Epithelial cell of esophagus (primary cell): ENCODE measurements at places on chromosomes 13 and 19.

DNA sequence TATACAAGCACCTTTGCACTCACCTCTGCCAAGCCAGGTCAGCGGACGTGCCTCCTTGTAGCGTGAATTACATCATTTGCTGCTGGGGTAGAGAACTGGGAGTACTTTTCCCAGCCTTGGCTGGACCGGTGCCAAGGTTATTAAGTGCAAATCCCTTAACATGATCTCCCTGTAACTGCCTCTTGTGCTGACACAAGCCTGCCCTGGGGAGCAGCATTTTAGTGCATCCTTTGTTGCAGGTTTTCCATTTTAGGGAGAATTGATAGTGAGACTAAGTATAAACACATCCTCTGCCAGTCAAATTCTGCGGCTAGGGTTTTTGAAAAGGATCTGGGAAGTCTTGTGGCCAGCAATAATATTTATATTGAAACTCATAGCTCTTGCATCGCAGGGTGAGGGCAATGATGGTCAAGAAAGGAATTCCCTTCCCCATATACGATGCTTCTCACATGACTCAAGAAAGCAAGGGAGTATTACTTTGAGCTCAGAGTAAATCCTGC, 32.7 kb upstream of the DCLK1 start:
- peak; percentile 38 for DNase-seq

DNA sequence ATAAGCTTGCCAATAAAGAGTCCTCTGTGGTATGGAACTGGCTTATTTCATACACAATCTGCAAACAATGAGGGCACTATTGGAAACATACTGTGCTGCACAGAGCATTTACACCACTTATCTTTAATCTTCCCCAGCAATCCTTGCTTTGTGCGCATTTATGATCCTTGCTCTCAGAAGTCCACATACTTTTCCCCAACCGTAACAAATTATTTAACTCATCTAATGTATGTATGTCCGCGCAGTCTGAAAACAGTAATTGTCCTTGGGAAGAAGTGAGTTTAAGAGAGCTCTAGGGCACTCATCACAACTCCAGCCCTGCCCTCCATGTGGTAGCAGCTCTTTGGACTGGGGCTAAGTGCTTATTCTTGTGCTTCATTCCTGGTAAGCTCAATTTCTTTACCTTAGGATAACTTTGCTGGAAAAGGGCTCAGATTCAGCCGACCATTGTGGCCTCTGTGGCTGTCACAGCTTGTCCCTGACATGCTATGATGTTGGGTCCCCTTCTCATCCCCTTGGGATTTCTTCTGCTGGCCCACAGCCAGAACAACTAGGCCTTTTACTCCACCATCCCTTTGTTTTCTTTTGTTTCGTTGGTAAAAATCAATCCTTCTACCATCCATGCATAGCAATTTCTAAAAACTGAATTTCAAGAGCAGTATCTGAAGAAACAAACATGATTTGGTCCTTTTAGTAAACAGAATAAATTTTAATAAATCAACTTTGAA, 152.7 kb downstream of the TNFRSF19 start:
- DNase-seq: no peak

DNA sequence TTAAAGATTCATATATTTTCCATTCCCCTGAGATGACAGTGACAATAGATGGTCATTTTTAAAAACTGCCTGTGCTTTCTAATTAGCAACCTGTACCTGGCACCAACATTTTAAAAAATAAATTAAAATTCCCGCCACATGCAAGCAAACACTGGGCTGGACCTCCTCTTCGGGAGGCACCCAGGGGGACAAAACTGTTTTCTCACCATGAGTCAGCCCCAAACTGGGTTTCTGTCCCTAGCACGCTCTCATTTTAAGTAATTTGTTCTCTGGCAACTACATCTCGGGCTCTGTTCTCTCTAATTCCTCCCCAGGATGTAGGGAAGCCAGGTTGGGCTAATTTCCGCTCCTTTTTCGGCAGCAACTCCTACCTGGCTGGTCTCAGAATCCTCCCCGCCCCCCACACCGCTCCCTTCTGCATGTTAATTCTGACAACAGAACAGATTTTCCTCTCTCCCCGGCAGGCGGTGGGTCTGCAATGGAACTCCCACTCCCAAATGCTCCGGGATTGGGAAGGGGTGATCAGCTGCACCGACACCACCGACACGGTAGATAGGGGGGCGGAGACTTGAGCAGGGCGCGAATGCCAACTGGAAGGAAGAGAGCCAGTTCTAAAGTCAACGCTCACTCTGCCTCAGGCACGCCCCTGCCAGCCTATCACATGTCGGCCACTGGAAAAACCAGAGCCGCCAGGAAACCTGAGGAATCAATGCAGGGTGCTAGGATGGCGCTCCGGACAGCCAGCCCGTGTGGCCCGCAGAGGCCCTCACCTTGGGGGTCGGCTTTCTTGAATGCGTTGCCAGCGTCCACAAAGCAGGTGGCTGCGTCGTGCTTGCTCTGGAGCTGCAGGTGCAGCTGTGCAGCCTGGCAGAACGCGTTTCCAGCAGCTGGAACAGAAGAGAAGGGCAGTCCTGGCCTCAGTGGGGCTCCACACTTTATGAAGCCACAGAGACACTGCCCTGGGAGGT, 14.7 kb downstream of the NAPA start:
- peak; percentile 19 for DNase-seq

DNA sequence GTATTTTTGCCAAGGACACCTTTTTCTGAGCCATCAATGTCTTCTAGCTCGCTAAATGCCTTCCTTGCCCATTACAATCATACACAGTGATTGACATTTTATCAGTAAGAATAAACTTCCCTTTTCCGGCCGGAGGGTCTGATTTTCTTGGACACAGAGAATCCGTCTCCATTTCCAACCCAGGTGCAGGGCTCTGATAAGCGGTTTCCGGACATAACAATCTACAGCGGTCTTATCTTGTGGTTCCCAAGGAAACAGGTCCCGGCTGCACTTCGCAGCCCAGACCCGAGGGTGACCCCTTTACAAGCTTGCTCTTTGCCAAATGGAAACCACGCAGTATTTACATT, 5.1 kb upstream of the ZNF77 start:
- peak; percentile 10 for DNase-seq

DNA sequence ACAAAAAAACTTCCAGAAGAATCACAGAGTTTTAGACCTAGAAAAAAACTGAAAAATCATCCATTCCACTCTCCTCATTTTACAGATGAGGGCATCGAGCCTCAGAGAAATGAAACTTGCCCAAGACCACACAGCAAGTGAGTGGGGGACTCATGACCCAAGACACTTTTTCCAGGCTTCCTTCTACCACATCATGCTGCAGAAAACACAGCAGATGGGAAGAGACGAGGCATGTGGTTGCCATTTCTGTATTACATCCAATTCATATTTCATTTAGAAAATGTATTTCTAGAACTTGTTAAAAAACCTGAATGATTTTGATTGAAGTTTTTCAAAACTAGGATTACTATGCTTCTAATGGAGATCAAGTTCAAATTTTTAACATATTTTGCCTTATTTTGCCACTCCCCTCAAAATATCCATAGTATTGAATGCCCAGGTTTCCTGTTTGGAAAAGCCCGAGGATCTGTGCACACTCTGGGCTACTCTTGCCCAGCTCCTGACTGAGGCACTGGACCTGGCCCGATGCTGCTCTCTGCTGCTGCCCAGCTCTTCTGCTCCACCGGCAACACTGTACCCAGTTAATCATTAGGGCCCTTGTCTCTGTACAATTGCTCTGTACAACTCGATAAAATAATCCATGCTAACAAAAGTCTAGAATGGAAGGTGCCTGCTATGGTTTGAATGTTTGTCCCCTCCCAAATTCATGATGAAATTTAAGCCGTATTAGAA, 157.4 kb downstream of the EFNB2 start:
- DNase-seq: no peak

DNA sequence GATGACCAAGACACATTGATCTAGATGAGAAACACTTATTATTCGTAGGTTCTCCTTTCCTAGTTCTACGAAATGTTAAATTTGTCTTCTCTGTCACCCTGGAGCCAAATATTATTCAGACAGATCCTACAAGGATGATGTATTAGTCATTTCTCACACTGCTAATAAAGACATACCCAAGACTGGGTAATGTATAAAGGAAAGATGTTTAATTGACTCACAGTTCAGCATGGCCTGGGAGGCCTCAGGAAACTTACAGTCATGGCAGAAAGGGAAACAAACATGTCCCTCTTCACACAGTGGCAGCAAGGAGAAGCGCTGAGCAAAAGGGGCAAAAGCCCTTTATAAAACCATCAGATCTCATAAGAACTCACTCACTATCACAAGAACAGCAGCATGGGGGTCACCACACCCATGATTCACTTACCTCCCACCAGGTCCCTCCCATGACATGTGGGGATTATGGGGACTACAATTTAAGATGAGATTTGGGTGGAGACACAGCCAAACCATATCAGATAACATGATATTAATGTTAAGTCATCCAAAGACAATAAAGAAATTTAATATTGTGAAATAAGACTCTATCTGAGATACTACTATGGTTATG, 1248.8 kb upstream of the SLC10A2 start:
- DNase-seq: peak; percentile 53

DNA sequence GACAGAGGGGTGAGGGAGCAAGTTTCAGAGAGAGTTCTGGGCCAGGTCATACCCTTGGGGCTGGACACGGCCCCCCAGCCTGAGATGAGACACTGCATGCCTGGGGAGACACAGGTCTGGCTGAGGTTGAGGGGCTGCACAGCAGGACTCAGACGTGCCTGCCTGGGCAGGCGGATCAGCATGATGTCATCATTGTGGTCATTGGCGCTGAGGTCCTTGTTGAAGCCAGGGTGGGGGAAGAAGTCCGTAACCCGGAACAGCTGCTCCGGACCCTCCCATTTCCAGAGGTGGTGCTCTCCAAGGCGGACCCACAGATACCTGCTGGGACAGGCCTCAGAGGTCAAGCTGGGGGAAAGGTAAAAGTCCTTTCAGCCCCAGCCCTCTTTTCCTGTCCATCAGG, 5.0 kb upstream of the KLK8 start:
- no peak for DNase-seq
